ENCODE measurements at places on chromosomes 6 and 20.

GRCh38 chr6:104486035-104486434 lies 373.7 kb downstream of the HACE1 start:
- no peaks in the 10 kb centered on the region for H3K27me3 ChIP-seq
- no peaks in the 10 kb centered on the region for H3K4me1 ChIP-seq
- no peaks in the 10 kb centered on the region for H3K36me3 ChIP-seq
- H3K4me3 ChIP-seq: no peak overlapping the region
- no peak for DNase-seq

- DNase-seq: no peak
- peaks cover 11% of the 10 kb centered on the region for H3K27me3 ChIP-seq
- H3K27ac ChIP-seq: no peak overlapping the region
- no peaks in the 10 kb centered on the region for H3K4me1 ChIP-seq
- H3K4me3 ChIP-seq: no peak overlapping the region
These were observed 148.4 kb upstream of the LRFN2 start for GRCh38 chr6:40735521-40735920.

DNA sequence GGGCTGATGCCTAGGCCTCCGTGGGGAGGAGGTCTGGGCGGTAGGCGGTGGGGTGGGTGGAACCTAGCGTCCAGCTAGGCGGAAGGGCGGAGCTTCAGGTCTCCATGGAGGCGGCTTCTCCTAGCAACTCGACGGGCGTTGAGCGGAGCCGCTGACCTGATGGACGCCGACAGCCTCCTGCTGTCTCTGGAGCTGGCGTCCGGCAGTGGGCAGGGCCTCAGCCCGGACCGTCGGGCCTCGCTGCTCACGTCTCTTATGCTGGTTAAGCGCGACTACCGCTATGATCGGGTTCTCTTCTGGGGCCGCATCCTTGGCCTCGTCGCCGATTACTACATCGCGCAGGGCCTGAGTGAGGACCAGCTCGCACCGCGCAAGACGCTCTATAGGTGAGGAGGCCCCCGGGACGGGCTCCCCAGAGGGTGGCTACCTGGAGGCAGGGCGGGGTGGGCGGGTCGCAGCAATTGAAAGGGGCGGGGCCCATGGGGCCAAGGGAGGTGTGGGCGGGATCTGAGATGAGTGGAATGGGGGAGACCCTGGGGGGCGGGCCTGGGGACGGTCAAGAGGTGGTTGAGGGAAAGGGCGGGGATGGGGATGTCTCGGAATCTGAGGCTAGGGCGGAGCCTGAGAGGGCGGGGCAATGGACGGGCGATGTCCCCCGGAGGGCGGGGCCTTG lies at the start of gene RSPH9:
TSS of gene RSPH9 (plus strand) at position 97 of the 673 bp plus-strand sequence. CDS start at position 160, 63 bp downstream.
- peaks cover 16% of the 10 kb centered on the region for H3K36me3 ChIP-seq
- no peaks in the 10 kb centered on the region for H3K4me1 ChIP-seq
- H3K4me3 ChIP-seq: peak within 1 kb of the TSS; percentile 59
- no peaks in the 10 kb centered on the region for H3K27me3 ChIP-seq
- DNase-seq: no peak

DNA sequence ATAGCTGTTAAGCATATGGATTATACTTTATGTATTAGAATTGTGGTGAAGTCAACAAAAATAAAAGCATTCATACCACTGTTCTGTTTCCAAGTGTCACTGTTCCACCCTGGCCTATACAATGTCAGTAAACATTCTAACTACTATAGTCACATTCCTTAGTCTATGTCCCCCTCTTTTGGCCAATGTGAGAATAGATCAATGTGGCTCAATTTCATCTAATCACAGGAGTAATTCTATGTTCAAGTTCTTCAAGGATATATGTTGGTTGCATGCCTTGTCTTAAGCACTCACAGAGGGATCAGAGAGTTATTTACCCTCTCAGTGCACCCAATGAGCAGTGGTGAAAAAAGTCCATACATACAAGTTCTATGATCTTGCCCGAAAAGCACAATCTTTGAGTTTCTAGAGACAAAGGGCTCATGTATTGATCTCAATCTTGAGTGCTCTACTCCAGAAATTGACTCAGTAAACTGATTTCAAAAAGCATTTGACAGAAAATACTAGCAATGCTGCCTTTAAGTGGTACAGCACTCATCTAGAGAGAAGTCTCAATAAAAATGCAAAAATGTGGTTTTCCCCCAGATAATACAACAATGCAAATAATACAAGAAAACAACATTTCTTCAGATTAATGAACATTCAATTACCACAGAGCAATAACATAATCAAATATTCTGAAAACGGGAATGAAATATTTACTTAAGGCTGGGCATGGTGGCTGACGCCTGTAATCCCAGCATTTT lies 16.5 kb downstream of the SMLR1 start:
- no peaks in the 10 kb centered on the region for H3K27me3 ChIP-seq
- H3K27ac ChIP-seq: no peak overlapping the region
- DNase-seq: peak; percentile 27
- no peaks in the 10 kb centered on the region for H3K36me3 ChIP-seq

GRCh38 chr6:138450445-138450844 lies 46.4 kb downstream of the HEBP2 start:
- DNase-seq: no peak
- H3K27me3 ChIP-seq: no peaks in the 10 kb centered on the region
- H3K4me1 ChIP-seq: peaks cover 8% of the 10 kb centered on the region

DNA sequence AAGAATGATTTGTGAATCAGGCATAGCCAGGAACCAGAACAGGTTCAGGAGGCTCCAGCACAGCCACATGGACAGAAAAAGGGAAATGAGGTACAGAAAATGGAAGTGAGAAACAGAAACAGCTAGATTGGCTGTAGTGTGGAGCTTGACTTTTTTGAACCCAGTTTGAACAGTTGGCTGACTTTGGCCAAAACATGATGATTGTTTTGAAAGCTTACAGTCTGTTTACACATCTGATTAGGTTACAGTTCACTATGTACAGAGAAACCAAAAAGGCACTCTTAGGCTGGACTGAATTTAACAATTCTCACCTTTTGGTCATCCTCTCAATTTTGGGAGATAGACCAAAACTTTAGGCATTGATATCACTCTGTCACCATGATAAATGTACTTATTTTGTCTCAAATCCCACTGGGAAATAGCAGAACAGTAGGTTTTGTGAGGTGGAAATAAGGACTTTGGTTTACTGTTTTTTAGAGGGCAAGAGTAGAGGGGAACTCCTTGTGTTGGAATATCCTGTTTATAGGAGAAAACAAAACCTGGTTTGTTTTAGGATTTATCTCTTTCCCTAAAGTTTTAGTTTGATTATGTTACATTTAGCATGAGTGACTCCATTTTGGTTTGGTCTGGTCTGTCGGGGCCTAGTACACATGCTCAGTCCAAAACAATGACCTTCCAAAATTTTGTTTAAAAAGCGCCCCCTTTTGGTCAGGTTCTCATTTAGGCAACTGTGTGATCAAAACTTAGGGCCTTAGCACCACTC lies 123.1 kb downstream of the OLIG3 start:
- no peak overlapping the region for H3K4me3 ChIP-seq
- no peaks in the 10 kb centered on the region for H3K36me3 ChIP-seq
- no peak for DNase-seq
- H3K4me1 ChIP-seq: no peaks in the 10 kb centered on the region
- H3K27me3 ChIP-seq: no peaks in the 10 kb centered on the region

GRCh38 chr6:12047304-12047703 lies 35.2 kb downstream of the HIVEP1 start:
- no peak for DNase-seq
- peaks cover 14% of the 10 kb centered on the region for H3K4me1 ChIP-seq
- no peaks in the 10 kb centered on the region for H3K27me3 ChIP-seq

DNA sequence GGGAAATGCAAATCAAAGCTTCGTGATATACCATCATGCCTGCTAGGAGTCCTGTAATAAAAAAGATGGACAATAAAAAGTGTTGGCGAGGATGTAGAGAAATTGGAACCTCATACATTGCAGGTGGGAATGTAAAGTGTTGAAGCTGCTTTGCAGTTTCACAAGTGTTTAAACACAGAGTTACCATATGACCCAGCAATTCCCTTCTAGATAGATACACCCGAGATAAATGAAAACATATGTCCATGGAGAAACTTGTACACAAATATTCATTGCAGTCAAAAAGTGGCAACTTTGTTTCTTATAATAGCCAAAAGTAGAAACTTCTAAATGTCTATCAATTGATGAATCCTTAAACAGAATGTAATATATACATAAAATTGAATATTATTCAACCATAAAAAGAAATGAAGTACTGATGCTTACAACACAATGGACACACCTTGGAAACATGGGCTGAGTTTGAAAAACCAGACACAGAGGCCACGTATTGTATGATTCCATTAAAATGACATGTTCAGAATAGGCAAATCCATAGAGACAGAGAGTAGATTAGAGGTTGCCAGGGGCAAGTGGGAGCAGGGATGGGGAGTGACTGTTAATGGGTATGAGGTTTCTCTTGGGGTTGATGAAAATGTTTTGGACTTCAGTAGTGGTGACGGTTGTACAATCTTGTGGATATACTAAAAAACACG lies 20.8 kb upstream of the ERVFRD-1 start:
- no peak overlapping the region for H3K4me3 ChIP-seq
- H3K36me3 ChIP-seq: peaks cover 27% of the 10 kb centered on the region
- DNase-seq: no peak
- H3K27ac ChIP-seq: no peak overlapping the region
- no peaks in the 10 kb centered on the region for H3K27me3 ChIP-seq
- no peaks in the 10 kb centered on the region for H3K4me1 ChIP-seq

DNA sequence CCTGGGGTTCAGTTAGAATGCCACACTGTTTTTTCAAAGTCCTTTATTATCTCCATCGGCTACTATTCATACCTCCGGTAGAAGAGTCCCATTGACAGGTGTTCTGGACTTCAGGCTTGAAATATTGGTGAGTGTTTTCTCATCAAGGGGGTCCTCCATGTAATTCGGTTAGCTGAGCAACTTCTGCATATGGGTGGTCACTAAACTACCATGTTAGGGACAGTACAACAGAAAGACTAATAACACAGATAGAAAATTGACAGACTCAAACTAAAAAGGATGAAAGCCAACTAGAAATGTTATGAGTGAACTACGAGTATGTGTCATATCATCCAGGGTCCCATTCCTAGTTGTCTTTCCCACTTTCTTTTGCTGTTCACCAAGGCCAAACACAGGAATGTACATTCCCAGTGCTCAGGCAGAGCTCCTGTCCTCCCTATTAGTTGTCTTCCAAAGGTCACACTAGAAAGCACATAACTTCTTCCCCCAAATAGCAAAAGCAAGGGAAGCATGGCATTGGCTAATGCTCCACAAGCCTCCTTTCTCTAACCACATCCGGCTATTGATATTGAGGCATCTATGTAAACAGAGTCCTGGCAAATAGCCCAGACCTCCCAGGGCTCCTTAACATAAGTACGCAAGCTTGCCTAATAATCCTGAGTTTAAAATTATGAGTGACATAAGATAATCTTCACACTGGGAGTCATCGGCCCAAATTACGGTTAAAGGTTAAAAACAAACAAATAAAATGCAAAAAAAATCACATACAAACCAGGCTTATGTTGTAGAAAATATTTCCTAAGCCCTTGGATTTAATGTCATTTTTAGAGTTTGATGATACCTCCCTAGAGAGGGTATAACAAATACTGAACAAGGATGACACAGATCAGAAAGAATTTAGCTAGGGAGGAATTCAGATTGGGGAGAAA lies 13.2 kb downstream of the CCN2 start:
- H3K27me3 ChIP-seq: no peaks in the 10 kb centered on the region
- H3K4me3 ChIP-seq: no peak overlapping the region
- peak overlapping the region; percentile 77 for H3K27ac ChIP-seq

- H3K27me3 ChIP-seq: no peaks in the 10 kb centered on the region
- no peak overlapping the region for H3K27ac ChIP-seq
- no peak for DNase-seq
- H3K4me1 ChIP-seq: no peaks in the 10 kb centered on the region
- H3K4me3 ChIP-seq: no peak overlapping the region
- no peaks in the 10 kb centered on the region for H3K36me3 ChIP-seq
These were observed 26.1 kb downstream of the C6orf141 start for GRCh38 chr6:49576618-49577017.

DNA sequence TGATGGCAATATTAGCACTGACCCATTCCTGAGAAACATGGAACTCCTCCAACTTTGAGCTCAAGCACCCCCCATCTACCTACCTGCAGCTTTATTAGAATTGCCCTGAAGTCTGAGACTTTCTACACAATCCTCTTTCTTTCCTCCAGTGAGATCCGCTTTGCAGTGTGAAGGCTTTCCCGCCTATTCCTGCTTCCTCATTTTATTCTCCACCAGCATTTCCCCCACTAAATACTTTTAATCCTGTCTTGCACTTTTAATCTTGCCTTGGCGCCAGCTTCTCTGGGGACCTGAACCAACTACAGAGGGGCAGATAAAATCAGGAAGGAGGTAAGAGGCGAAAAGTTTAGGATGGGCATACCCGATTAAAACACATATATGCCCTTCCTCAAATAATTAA lies 178.1 kb upstream of the PRDM1 start:
- DNase-seq: no peak
- no peaks in the 10 kb centered on the region for H3K27me3 ChIP-seq
- H3K4me1 ChIP-seq: no peaks in the 10 kb centered on the region

GRCh38 chr20:48571949-48572847 lies 255.6 kb downstream of the PREX1 start:
- no peak overlapping the region for H3K4me3 ChIP-seq
- no peaks in the 10 kb centered on the region for H3K27me3 ChIP-seq
- H3K4me1 ChIP-seq: peaks cover 11% of the 10 kb centered on the region
- H3K27ac ChIP-seq: no peak overlapping the region
- no peaks in the 10 kb centered on the region for H3K36me3 ChIP-seq

Data from tibial nerve (tissue), 4 donors.